ENCODE measurements at places on chromosomes 6 and 20.

DNA sequence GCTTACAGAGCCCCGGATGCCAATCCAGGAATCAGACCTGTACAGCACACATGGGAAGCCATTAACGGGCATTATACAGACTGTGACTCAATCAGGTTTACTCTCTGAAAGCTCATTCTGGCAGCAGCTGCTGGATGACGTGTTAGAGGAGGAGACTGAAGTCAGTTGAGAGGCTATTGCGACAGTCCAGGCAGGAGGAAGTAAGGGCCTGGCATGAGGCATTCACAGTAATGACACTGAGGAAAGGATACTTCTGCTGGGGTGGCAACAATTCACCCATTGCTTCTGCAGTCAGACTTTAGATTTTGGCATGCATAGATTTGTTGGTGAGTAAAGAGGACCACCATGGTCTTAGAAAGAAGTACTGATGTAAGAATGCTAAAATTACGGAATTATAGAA is 151.0 kb upstream of the HEY2 start:
- no peak for DNase-seq

GRCh38 chr6:128519132-128519930 is 1.1 kb downstream of the PTPRK start:
- DNase-seq = peak; percentile 73

GRCh38 chr6:130744576-130745366 is 82.4 kb upstream of the SMLR1 start:
- no peak for DNase-seq

DNA sequence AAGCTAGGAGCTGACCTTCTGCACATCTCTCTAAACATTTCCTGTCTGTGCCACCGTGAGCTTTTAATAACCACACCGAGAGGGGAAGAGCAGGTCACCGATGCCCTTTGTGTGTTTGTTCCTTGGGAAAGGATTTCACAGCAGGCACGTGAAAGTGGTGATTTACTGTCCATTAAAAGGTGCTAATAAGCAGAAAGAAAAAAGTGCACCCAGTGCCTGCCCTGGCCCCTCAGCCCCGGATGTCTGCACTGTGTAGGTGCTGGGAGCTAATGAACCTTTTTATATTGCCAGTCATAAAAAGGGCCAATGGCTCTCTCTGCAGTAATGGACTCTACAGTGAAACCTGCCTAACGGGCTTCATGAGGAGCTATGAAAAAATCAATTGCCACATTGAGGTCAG is 312.6 kb downstream of the C6orf118 start:
- DNase-seq = no peak

- DNase-seq = no peak
Observed at GRCh38 chr6:441126-441920, 49.8 kb downstream of the IRF4 start.

DNA sequence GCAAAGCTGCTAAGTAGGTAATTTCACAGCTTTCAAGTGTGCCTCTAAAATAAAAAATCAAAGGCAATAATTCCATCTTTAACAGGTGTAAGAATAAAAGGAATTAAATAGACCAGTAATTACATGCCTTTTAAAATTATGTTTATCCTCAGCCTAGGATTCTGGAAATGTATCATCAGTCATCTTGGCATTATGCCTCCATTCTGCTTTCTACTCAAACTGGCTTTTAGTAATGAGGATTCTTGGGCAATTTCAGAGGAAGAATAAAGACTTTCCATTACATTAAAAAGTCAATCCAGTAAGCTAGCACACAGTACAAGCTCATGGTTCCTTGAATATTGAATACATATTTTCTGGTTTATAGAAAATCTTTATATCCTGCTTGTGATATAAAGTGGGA is 44.7 kb downstream of the GSTA2 start:
- no peak for DNase-seq

DNA sequence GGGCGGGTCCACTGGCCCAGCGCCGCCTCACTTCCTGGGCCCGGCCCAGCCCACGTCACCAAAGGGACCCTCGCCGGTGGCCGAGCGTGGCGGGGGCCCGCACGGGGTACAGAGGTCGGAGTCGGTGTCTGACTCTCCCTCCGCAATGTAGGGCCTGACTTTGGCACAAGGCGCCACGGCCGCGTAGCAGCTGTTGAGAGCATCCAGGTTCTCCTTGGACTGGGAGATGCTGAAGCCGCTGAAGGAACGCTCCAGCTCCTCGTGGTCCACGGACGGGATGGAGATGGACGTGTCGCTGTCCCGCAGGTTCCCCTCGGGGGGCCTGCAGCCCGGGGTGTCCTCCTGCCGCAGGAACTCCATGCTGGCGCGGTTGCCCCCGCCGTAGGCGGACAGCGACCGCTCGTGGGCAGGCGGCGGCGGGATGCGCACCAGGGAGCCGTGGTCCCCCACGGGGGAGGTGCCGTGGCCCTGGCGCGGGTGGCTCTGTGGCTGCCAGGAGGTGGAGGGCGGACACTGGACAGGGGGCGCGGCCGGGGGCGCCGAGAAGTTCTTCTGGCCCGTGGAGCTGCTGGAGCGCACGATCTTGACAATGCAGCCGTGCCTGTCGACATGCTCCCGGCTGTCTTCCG is 45.6 kb upstream of the CHRNA4 start:
- no peak for DNase-seq

DNA sequence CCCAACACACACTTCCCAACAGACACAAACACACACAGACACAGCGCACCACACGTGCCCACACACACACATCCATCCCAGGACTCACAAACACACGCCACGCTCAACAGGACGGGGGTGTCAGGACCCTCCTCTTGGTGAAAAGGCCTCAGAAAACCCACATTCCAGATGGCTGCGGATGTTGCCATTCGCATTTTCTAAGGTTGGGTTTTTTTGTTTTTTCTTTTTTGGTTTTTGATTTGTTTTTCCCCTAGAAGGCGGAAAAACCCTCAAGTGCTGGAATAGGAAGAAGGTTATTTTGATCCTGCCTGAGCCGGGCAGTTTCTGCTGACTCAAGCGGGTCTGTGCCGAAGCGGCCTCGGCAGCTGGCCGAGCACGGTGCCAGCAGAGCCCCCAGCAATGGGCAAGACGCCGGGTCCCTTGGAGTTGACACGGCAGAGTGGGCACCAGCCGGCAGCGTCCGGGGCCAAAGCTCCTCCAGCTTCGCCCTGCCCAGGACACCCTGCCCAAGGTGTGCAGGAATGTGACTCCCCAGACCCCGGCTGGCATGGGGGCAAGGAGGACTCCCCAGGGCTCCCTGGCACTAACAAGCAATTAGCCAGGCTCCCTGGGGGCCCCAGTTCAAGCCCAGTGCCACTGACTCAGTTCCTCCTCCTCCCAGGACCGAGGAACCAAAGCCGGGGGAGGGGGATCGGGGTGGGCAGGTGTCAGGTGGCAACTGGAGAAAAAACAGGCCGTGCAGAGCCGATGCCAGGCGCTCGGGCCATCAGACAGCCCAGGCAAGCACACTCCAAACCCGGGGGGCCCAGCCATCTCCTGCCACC is 40.9 kb upstream of the ZBP1 start:
- peak; percentile 78 for DNase-seq

- no peak for DNase-seq
Observed at GRCh38 chr20:44428174-44429016, 47.3 kb upstream of the TTPAL start.

- peak; percentile 90 for DNase-seq
Observed at GRCh38 chr20:19275630-19276071, 63.2 kb downstream of the SLC24A3 start.

DNA sequence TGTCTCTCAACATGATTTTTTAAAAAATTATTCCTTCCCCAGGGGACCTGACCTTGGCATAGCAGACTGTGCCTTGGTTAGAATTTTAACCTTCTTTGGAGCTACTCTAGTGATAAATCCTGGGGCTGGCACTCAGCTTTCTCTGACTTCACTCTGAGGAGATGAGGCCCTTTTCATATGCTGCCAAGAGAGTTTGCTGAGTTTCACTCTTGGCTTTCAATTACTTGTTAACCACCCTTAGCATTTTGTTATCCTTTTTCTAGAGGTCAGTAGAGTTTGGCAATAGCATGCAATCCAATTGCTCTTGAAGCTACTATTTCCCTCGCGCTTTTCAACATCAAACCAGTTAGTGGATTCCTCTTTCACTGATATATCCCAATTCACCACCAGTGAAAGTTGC is 920.3 kb downstream of the EYS start:
- no peak for DNase-seq

Measured in suprapubic skin (tissue), 4 donors.